Stimulated activated CD4-positive, alpha-beta T cell treated with anti-CD3 and anti-CD28 coated beads, Interleukin-1b, Interleukin-23, amount 100 ng/mL, for 1 hour (primary cell): ENCODE measurements at places on chromosomes 7 and 10.

DNA sequence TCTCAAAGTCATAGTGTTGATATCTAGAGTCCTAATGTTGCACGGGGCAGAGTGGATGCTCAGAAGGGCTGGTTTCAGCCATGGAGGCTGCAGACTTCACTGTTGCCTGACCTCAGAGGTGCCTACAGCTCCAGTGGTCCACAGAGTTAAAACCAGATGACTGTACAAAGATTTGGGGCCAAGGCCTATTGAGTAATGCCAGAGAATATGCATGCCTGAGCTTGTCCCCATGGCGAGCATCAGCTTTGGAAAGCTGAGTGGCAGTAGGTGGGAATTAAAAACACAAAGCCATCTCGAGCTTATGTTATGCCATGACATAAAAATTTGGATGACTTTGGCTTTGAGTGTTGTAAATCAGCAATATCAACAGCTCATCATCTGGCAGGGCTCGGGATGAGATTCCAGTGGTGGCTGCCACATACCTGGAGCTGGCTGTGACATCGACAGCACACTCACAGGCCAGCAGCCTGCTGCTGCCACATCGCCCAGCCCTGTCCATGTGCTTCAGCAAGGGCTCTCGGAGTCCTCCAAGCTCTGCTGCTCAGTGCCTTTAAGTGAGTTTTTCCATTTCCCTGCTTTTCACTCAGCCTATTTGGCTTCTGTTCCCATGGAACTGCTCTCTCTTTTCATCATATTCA lies 379.6 kb downstream of the TNS3 start:
- DNase-seq = no peak

DNA sequence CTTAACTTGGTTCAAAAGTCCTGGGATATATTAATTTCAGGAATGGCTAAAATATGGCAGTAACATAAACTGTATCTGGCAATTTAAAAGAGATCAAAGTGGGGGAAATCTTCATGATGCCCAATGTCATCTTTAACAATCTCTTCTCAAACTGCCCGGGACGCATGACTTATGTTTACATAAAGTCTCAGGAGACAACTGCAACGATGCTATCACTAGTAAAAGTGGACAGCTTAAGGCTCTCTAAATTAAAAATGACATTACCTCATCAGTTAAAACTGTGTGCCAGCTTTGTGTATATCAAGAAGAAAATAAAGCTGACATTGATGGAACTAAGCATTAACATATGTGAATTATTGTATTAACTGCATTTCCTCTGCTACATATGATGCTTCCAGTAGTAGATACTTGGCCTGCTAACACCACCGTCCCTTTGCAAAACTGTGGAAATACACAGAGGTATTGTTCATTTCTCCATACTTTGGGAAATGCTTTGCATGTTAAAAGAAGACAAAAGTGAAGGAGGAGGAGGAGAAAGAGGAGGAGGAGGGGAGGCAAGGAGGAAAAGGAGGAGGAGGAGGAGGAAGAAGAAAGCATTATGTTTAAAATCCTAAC lies 62.4 kb downstream of the NRP1 start:
- no peak for DNase-seq

DNA sequence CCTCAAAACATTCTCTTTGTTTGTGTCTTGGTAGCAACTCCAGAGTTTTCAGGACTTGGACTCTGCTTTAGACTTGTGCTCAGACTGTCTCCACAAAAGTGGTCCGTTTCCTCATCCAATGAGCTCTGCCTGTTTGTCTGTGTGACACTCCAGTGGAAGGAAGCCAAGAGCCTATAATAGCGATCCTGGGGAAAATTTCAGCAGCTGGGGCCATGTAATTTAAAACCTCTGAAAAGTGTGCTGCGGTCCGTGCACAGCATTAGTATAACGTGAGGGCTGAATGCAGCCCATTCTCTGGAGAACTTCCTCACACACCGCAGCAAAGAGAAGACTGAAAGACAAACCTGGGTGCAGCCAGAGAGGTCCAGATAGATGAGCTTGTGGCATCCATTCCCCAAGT lies at the start of gene LRRC17:
LRRC17 (plus strand) TSS at position 259 of the 400 bp plus-strand sequence. CDS start 20,914 bp downstream, outside the sequence.
- no peak for DNase-seq

GRCh38 chr10:74118804-74119203 lies 31.8 kb downstream of the AP3M1 start:
- DNase-seq = no peak

DNA sequence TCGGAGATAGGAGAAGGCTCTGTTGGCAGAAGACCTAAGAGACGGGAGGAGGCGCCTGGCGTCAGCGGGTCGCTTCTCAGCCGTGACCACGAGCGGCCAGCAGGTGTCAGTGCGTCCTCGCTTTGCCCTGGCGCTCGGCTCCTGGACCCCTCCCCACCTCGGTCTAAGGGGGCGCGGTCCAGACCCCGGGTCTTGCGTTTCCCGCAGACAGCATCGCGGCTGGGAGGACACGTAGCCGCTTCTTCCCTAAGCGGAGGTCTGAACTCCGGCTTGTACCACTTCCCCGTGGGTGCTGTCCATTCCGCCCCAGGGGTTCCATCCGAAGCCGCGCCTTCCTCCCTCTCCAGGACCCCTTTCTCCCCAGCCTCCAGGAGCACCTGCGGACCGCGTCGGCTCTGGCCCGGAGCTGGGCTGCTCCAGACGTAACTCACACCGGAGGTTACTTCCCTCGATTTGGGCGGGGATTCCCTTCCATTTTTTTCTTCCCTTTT lies 593 bp upstream of the ADRA2A start:
- DNase-seq = no peak

DNA sequence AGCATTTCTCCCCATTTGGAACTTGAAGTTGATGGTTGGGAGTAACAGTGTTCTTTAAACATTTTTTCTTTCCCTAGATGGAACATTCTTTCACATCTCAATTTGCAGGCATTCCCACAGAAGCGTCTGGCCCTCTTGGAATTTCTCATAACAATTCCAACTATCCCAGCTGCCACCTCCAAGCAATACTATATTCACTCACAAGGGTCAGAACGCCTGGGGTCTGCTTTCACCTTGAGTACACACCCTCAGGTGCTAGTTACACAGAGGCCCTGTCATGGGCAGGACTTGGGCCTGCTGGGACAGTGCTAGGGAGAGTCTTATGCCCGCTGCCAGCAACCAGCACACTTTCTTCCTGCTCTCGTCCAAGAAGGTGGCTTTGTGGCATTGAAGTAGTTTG lies 136.5 kb downstream of the JCAD start:
- DNase-seq = no peak

- DNase-seq = no peak
These were observed 142.3 kb upstream of the NRP1 start for GRCh38 chr10:33476757-33477273.

GRCh38 chr10:100043344-100043743 lies 33.6 kb upstream of the DNMBP start:
- DNase-seq = no peak

DNA sequence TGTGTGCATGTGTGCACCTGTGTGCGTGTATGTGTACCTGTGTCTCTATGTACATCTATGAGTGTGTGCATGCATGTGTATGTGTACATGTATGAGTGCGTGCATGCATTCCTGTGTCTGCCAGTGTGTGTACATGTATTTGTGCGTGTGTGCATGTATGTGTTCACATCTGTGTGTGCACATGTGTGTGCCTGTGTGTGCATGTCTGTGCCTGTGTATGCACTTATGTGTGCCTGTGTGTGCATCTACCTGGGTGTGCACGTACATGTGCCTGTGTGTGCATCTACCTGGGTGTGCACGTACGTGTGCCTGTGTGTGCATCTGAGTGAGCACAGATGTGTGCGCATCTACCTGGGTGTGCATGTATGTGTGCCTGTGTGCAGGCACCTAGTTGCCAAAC lies 102.2 kb upstream of the DIP2C start:
- no peak for DNase-seq

DNA sequence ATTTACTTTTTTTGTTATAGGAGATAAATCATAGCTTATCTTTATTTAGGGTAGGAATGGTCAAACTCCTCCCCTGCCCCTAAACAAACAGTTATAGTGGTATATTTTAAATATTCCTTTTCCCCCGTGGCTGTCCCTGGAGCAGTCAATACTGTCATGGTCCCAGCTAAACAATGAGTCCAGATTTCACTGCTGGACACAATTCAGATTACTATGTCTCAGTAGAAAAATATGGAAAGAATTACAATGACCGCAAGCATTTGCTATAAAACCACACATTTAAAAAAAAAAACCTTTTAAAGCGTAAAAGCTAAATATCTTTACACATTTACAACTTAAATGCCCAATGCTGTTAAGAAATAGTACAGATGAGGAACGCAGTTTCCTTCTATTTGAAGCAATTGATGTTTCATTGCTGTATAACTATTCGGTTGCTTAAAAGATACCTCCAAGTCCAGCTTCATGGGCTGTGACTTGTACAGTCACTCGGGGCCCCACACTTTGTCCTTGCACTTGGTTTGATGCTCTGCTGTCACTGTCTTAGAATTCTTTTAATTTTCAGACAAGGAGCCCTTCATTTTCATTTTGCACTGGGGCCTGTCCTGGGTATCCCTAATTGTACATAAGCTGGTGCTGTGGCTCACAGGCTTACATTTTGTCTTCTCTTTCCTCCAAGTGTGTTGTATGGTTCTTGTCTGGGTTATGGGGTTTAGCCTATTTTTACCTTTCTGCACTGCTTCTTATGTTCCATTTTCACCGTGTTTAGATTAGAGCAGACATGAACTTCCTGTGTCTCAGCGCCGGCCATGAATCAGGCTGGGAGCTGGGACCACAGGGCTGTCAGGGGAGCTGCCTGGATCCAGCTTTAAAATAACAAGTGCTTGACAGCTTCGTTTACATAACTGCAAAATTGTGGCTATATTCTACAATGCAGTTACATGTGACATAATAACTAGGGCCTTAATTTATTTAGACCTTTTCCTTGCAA lies 530.2 kb upstream of the FZD8 start:
- no peak for DNase-seq

DNA sequence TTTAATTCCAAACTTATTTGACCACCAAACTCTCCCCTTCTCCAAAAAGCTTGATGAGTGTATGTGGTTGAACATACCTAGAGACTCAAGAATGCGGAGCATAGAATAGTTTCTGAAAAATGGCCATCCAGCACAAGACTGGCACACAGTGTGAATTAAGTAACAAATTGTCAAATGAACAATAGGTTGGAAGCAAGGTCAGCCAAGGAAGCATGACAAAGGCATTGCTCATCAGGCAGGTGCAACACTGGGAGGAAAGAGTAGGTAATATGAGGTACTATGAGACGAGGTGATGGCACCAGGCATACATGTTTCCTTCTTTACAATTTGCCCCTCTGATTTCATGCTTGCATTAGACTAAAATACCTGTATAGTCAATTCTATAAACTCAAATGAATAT lies 73.7 kb downstream of the DKK1 start:
- DNase-seq = no peak

DNA sequence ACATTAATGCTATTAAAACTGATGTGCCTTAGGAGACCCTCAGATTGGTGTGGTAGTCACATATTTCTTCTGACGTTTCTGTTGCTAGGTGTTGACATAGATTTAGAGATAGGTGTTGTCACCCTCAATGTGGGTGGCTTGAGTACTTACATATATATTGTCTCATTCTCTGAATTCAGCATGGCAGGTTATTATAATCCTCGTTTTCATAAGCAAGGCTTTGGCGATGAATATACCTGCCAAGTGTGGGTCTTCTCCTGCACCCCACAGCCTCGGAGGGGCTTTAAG lies 7.0 kb downstream of the FBH1 start:
- no peak for DNase-seq

- no peak for DNase-seq
These were observed 51.2 kb downstream of the VIPR2 start for GRCh38 chr7:159093351-159093971.

DNA sequence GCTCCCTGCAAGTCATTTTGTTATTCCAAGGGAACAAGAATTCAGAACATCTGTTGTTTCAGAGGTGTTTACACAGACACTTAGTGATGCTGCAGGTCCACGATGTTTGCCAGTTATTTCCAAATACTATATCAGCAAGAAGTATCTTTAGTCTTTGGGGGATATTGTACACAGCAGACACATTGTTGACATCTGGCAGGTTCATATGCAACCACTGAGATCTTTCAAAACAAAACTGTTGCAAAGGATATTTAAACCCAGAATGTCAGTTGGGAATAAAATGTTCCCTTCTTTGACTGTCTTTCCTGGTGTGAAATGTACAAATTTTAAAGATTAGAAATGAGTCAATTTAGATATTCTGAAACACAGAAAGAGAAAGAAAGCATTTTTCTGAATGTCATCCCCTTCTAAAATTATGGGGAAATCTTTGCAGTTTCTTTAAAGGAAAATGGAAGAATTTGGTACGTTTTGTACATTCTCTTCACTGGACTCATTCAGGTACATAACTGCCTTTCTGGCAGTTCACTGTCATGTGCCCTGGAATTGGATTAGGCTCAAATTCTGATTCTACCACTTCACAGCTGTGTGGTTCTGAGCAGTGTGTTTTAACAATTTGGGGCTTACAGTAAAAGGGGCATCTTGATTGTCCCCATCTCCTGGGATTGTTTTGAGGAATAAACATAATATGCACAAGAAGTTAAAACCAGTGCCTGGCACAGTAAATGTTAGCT lies 40.3 kb upstream of the CELF2 start:
- DNase-seq = no peak

GRCh38 chr10:83541046-83541445 lies 598.3 kb upstream of the GHITM start:
- DNase-seq = no peak

- DNase-seq = no peak
These were observed 160.6 kb downstream of the ST7 start for GRCh38 chr7:117113871-117114270.

GRCh38 chr10:21099291-21100062 lies 202.4 kb upstream of the NEBL start:
- DNase-seq = no peak

- no peak for DNase-seq
These were observed 520.2 kb downstream of the DNAJB6 start for GRCh38 chr7:157856873-157857577.

DNA sequence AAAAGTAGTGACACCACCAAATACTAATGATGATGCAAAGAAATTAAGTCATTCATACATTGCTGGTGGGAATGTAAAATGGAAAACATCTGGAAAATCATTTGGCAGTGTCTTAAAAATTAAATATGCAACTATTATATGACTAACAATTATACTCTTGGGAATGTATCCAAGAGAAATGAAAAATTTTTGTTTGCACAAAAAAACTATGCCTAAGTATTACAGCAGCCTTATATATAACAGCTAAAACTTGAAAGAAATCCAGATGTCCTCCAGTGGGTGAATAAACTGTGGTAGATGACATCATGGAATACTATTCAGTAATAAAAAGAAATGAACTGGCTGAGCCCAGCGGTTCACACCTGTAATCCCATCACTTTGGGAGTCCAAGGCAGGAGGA lies 132.0 kb downstream of the NEBL start:
- no peak for DNase-seq

DNA sequence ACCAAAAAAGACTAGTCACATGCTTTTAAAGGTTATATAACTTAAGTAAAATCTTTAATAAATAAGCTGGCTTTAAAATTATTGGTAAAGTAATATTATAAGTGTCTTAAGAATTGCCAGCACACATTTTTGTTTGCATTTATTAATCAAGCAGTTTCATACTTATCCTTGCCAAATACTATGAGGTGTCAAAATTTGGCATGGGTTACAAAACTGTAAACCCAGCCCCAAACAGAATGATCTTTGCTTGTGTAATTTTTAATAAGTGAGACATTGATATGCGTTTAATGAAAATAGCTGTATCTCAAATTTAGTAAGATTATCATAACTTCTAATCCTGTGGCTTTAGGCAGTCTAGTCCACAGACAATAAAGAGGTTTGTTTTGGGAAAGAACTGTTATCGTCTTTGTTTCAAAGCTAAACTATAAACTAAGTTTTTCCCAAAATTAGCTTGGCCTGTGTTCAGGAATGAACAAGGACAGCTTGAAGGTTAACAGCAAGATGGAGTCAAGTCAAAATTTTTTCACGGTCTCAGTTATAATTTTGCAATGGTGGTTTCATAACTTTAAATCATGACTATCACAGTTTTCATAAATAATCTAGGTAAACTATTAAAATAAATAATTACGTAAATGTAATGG lies 72.8 kb downstream of the ST8SIA6 start:
- no peak for DNase-seq
